ENCODE measurements at places on chromosomes 4 and X. TPM values are rescaled to one million over a fixed set of nuclear protein-coding genes. Genes with fewer than 3 reads are reported as not detected.

The GASK1B gene
- 82.2 TPM for total RNA-seq

The F9 gene
- not detected for total RNA-seq

The PCDH10 gene
- 4.6 TPM for total RNA-seq

The TLR1 gene
- 11.1 TPM for total RNA-seq

The RGN gene
- total RNA-seq: 17.3 TPM

The GLRA3 gene
- not detected for total RNA-seq

The WNK3 gene
- 4.1 TPM for total RNA-seq

The TCEAL6 gene
- total RNA-seq: not detected

The SPON2 gene
- 63.3 TPM for total RNA-seq

The CD40LG gene
- not detected for total RNA-seq

The FGFR3 gene
- total RNA-seq: 2.4 TPM

The CXCL11 gene
- 0.14 TPM for total RNA-seq

- peak; percentile 57 for DNase-seq
These were observed 281.5 kb downstream of the USP46 start for GRCh38 chr4:52377563-52377962.

- no peak for DNase-seq
These were observed 150.0 kb downstream of the MAML3 start for GRCh38 chr4:140003876-140004548.

- no peak for DNase-seq
These were observed 243.1 kb upstream of the FTHL17 start for GRCh38 chrX:31314921-31315320.

DNA sequence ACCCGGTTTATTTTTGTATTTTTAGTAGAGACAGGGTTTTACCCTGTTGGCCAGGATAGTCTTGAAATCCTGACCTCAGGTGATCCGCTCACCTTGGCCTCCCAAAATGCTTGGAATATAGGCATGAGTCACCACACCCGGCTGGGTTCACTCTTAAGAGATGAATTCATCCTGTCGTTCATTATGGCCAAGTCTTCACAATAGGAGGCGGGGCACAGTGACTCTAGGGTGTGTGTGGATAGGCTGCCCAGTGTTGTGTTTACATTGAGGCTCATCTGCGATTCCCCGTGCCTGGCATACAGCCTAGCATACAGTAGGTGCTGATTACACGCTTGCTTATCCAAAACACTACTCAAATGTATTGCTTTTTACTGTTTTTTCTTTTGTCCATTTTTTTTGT is 41.3 kb upstream of the IGFBP7 start:
- no peak for DNase-seq

DNA sequence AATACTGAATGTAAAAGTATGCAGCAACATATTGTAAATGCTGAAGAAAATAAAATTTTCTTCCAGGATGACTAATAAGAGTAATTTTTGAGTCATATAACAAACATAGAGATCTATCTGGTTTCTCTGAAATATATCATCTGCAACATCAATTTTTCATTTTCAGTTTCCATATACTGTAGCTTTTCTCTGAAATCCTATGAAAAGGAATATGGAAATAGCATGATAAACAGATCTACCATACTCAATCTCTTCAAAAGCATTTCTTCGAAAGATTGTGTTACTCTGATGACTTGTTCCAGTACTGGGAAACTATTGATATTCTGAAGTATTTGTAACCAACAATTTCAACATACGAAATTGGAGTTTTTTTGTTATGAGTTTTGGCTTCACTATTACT is 1156.7 kb downstream of the FAM133A start:
- DNase-seq: no peak

DNA sequence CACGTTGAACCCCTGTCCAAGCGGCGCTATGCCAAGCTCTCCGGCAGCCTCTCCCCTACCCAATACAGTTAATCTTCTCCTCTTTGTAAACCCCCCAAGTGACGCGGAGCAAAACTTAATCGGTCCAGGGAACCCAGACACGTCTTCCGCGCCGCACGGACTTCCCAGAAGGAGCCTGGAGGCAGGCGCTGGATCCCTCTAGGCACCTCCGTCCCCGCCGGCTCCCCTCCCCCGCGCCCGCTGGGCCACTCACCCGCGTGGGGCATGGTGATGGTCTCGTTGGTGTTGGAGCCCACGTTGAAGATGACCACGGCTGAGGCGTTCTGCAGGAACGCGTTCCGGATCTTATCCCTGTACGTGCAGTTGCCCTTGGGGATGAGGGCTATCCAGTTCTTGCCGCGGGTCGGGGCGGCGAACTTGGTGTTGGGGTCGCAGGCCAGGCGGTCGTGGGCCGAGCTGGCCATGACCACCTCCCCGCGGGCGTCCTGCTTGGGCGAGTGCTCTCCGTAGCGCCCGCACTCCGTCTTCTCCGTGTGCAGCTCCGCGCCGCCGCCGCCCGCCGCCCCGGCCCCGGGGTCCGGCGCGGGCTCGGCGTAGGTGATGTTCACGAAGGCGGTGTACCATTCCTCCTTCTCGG is 1.1 kb downstream of the RNF150 start:
- DNase-seq: peak; percentile 82

- no peak for DNase-seq
These were observed 518.9 kb upstream of the INTU start for GRCh38 chr4:127113844-127114362.

GRCh38 chrX:43566170-43566569 is 89.9 kb upstream of the MAOA start:
- no peak for DNase-seq

GRCh38 chrX:16997313-16997712 is 50.9 kb downstream of the REPS2 start:
- no peak for DNase-seq

GRCh38 chr4:28654618-28655017 is 1794.0 kb downstream of the STIM2 start:
- DNase-seq: no peak

DNA sequence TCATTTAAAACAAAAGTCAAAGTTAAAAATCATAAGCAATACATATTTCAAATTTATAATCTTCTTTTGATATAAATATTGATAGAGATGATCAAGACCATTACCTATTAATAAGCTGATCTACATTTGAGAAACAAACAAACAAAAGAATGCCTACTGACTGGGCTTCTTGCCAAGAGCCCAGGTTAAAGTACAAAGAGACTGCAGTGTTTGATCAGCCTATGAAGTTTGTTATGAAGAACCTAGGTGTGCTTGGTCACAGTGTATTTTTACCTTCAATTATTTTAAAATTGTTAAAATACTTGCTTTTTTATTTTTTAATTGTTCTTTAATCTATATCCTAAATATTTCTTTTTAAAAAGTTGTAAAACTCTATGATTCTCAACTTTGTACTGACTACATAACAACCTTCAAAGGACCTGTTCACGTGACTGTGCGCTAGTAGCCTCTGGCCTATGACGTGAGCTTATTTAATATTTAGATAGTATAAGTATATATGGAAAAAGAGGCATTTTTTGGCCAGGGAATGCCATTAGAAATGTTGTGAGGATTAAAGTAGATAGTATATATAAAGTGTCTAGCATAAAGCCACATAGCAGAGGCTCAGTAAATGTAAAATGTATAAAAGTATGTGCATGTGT is 11.4 kb upstream of the SLC39A8 start:
- no peak for DNase-seq

DNA sequence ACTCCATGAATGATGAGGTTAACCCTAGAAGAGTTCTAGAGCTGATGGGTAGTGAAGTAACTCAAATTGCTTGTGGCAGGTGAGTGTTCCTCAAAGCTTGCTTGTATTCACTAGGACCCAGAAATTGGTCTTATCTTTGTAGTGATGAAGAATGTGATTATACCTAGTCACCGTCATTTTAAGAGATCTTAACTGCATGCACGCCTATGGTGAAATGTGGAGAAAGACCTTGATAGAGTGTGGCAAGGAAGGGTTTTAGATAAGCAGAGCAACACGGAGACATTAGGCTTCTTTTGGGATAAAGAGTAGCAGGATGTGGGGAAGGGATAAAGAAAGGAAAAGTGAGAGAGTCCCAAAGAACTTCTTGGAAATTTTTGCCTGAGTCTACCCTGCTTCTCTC is 42.4 kb downstream of the NAP1L5 start:
- no peak for DNase-seq

GRCh38 chr4:88659055-88659889 is 38.4 kb downstream of the NAP1L5 start:
- DNase-seq: no peak

GRCh38 chrX:75131973-75132627 is 24.0 kb downstream of the ABCB7 start:
- no peak for DNase-seq

GRCh38 chr4:68337522-68337921 is 12.4 kb downstream of the YTHDC1 start:
- DNase-seq: no peak

- DNase-seq: peak; percentile 90
These were observed 78.8 kb downstream of the RLIM start for GRCh38 chrX:74535408-74536151.

GRCh38 chr4:31657859-31658570 is 937.8 kb downstream of the PCDH7 start:
- no peak for DNase-seq

DNA sequence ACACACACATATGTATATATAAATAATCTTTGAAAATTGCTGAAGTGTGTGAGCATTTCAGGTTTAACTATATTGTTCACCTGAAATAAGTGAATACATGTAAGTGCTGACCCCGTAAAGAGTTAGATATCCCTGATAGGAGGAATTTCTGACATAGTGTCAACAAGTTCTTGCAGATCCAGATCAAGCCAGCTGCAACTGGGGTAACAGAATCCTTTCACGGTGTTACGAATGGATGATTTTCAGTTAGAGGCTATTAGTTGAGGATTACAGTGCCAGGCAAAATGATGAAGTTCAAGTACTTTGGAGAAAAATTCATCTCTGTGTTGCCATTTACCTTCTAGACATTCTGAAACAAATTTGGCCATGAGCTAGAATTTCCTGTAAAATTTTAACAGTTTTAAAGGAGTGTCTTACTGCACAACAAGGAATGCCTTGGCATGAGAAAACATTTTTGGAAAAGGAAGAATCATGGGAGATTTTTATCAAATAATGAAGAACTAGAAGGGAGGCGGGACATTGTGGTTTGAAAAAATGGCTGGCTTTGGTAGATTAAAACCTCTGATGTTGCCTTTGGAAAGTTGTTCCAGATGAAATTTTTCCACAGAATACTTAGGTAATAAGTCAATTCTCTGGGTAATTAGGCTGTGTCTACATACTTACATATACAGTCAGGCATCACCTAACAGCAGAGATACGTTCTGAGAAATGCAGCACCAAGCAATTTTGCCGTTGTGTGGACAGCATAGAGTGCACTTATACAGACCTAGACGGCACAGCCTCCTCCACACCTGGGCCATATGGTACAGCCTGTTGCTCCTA is 84.4 kb upstream of the FAT1 start:
- no peak for DNase-seq

- DNase-seq: no peak
These were observed 60.0 kb upstream of the LNX1 start for GRCh38 chr4:53651156-53651735.

DNA sequence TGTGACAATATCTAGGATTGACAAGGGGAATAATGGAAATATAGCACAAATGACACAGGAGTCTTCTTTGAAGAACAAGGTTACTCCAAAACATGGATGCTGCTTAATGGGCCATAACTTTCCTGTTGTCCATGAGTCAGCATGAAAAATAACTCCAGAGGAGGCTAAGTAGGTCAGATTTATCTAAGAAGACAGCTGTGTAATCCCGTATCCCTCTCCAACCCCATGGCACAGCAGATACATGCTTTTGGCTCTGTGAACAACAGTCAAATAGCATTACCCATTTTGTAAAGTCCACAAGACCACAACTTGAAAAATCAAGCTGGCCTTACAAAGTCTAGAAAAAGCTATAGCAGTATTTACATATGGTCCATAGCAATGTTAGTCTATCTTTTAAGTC is 2.1 kb upstream of the TMEM131L start:
- no peak for DNase-seq

DNA sequence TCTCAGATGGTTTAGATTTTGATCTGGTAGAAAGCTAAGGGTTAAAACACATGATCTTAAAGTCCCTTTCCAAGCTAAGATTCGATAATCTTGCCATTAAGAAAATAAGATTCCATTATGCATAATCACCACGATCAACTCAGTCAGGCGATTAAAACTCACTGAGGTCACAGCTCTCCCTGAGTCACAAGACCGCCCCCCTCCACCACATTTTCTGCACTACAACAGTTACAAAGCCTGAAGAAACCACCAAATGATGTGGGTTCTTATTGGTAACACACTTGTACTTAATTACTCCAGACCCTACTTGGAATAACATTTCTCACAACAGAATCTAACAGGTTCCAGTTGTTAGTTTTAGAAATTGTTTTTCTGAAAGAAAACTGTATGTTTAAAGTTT is 62.8 kb downstream of the SH3KBP1 start:
- no peak for DNase-seq

GRCh38 chr4:57234252-57234775 is 124.1 kb upstream of the IGFBP7 start:
- DNase-seq: no peak

DNA sequence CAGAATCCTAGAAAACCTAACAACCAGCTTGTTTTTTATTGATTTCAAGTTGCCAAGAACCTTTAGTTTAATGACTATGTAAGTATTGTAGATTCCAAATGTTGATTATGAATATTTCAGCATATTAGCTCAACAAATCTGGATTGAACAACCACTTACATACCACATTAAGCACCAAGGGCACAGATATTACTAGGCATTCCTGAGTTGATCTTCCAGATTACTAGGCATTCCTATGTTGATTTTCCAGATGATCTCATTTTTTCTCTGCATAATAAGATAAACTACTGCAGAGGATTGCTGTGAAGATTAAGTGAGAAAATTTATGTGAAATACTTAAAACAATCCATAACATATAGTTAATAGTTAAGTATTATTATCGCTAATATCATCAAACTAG is 17.4 kb upstream of the DCAF8L1 start:
- DNase-seq: no peak

DNA sequence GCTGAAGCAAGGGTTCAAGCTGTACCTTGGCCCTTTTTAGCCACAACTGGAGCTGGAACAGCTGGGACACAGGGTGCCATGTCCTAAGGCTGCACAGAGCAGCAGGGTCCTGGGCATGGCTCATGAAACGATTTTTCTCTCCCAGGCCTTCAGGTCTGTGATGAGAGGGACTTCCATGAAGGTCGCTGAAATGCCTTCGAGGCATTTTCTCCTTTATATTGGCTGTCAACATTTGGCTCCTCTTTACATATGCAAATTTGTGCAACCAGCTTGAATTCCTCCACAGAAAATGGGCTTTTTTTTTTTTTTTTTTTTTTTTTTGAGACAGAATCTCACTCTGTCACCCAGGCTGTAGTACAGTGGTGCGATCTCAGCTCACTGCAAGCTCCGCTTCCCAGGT is 430.8 kb downstream of the PCDH11X start:
- DNase-seq: no peak

GRCh38 chr4:995311-996026 is 2.3 kb upstream of the SLC26A1 start:
- DNase-seq: no peak

DNA sequence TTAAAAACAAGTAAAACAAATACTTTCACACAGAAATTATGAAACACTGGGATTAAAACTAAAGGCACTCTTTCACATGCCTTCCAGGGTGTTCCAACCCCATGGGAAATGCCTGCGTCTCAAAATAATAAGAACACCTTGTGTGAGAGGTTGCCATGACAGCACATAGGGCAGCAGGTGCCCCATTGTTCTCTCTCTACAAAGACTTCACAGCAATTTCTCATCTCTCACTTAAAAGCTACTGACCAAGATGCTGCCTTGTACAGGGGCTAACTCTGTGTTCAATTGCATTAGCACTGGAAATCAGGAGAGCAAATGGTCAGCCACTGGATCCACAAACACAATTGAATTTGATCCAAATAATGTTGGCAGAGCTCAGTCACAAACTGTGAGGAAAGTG is 102.5 kb upstream of the GALNTL6 start:
- no peak for DNase-seq
